ENCODE measurements at places on chromosomes 3 and 15.

- DNase-seq = no peak
These were observed 139.6 kb upstream of the SGO1 start for GRCh38 chr3:20325563-20325962.

DNA sequence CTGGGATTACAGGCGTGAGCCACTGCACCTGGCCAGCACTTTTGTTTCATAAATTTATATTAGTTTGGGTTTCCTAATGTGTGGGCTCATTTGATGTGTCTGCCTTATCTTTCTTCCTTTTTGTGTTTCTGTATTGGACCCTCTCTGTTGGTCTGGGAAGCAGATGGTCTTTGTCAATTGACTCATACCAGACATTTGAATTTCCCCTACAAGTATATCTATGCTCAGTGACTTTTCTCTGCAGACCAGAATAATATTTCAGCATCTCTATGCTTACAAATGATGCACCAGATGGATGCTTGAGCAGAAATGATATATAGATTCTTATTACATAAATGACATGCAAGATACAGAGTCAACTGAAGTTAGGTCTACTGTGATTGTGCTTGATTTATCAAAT is 329.9 kb upstream of the SLCO3A1 start:
- DNase-seq = no peak

- DNase-seq = no peak
These were observed 8.0 kb upstream of the RPS27L start for GRCh38 chr15:63165166-63165859.

- no peak for DNase-seq
These were observed 106.3 kb downstream of the C3orf70 start for GRCh38 chr3:185046603-185047002.

DNA sequence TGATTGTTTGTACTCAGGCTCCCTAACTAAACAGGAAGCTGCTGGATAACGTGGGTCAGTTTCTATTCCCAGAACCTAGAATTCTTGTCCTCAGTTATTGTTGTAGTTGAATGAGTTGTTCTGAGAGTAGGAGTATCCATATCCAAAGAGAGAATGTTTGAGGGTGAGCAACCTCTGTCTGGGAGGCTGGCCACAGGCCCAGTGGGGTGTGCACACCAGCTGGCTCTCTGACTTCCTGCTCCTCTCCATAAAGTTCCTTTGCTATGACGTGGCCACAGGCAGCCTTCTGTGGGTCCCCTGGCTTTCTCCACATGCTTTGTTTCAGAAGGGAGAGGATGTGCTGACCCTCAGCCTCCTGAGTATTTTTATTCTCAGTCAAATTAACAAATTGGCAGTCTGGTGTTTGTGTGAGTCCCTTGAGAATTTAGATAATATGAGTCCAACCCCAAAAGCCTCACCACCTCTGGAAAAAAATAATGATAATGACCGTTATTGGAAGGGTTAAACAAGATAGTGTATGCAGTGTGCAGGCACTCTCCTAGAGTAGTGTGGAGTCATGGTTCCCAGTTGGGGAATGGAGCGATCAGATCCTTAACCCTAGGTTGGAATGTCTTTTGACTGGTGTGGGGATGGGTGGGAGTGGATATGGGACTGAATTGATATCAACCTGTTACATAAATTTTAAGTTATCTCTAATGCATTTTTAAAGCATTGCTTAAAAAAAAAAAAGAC is 47.6 kb upstream of the MED12L start:
- DNase-seq = peak; percentile 67

DNA sequence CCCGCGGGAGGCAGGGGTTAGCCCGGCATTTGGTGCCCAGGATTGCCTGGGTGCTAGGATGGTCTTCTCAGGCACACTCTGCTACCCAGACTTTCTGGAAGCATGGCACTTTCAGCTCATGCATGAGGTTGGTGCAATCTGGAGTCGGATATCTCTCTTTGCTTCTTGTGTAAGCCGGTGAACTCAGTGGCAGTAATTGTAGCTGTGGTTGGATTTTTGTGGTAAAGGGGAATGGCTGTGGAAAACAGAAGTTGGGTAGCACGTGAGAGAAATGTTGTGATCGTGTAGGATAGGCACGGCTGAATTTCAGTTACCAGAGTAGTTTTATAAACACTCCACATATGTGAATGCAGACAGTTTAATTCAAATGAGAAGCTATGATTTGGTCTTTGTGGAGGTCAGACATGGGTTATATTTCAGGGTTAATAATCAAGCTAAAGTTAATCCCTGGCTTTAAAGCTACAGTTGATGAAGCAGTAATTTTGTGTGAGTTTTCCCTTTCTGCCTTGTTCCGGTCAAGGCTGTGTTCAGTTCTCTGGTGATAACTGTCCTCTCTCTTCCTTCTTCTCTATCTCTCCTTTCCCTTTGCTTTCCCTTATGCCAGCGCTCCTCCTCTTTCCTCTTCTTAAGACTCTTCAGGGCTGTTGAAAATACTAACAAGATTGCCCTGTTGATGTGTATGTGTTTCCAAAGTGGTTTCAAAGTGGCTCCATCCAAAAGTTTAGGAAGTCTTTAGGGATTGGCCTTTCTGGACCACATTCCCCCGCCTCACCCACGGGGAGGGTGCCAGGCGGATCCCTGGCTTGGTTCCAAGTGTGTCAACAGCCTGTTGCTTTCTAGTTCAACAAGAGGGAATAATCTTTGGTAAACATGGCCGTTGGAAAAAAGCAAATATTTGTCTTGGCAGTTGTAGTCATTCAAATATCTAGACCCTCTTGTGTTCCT is 404.6 kb upstream of the C2CD4B start:
- no peak for DNase-seq

- no peak for DNase-seq
These were observed 88.8 kb downstream of the CRTC3 start for GRCh38 chr15:90618330-90619125.

- DNase-seq = peak; percentile 82
These were observed 35.8 kb downstream of the TKT start for GRCh38 chr3:53219895-53220483.

- no peak for DNase-seq
These were observed 13.1 kb upstream of the PLA2G4D start for GRCh38 chr15:42107473-42107872.

GRCh38 chr15:69976366-69976994 is 121.2 kb downstream of the TLE3 start:
- peak; percentile 38 for DNase-seq

GRCh38 chr15:38398134-38398533 is 55.8 kb upstream of the FAM98B start:
- peak; percentile 39 for DNase-seq

DNA sequence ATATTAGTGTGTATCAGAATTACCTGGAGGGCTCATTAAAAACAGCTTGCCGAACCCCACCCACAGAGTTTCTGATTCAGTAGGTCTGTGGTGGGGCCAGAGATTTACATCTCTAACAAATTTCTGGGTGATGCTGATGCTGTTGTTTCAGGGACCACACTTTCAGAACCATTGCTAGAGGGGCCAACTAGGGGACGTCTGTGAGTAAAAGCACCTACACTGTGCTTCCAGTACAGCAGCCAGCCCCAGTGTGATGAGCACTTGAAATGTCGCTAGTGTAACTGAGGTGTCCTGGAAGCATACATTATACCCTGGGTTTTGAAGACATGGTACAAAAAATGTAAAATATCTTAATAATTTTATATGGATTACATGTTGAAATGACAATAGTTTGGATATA is 33.0 kb downstream of the AGTR1 start:
- no peak for DNase-seq

GRCh38 chr3:186187401-186188275 is 78.7 kb upstream of the ETV5 start:
- no peak for DNase-seq

- DNase-seq = no peak
These were observed 39.3 kb upstream of the PTPRG start for GRCh38 chr3:61522060-61522459.

DNA sequence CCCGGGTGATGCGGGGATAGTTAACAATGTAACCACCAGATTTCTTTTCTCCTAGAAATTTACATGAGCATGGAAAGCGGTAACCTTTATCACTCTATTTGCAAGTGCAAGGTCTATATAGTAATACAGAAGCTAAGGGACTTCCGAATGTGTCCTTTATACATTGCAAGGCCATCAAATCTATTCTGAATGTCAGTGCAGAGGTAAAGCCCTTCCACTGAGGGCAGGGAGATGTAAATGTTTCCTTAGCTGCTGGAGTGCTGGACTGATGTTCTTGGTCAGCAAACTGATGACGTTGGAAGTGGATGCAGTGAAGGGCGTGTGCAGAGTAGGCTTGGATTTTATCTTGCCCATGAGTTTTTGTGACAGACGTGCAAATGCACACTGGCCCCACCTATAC is 6.2 kb downstream of the ALDH1A3 start:
- DNase-seq = no peak

GRCh38 chr3:150327678-150328653 is 80.1 kb upstream of the TSC22D2 start:
- DNase-seq = no peak

DNA sequence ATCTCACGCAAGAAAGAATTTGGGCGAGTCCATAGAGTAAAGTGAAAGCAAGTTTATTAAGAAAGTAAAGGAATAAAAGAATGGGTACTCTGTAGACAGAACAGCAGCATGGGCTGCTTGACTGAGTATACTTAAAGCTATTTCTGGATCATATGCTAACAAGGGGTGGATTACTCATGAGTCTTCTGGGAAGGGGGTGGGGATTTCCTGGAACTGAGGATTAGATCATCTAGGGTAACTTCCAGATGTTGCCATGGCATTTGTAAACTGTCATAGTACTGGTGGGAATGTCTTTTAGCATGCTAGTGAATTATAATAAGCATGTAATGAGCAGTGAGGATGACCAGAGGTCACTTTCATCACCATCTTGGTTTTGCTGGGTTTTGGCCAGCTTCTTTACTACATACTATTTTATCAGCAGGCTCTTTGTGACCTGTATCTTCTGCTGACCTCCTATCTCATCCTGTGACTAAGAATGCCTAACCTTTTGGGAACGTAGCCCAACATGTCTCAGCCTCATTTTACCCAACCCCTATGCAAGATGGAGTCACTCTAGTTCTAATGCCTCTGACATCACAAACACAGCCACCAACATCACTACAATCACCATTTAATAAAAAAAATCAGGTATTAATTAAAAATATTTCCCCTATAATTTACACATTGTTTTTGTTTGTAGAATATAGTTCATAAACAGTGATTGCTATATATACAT is 890.7 kb upstream of the EPHA6 start:
- peak; percentile 46 for DNase-seq

- DNase-seq = no peak
These were observed 522 bp downstream of the PDZRN3 start for GRCh38 chr3:73624017-73624820.

All from amniotic stem cell (primary cell).